ENCODE measurements at places on chromosomes 3 and 15.

DNA sequence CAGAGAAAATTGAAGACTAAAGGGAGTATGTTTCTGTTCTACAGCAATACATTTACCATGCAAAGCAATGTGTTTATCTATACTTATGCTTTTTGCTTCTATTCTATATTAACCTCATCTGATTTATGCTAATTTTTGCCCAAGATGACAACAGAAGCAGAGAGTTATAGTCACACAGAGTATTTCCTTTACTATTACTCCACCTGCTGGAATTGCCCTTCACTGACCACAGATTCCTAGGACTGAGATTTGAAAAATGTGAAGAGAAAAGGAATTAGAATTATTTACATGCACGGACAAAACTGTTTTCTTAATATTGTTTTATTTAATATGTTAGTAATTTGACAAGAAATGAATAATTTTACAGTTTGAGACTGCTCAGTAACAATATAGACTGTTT is 745.6 kb downstream of the VGLL3 start:
- no peak for DNase-seq

DNA sequence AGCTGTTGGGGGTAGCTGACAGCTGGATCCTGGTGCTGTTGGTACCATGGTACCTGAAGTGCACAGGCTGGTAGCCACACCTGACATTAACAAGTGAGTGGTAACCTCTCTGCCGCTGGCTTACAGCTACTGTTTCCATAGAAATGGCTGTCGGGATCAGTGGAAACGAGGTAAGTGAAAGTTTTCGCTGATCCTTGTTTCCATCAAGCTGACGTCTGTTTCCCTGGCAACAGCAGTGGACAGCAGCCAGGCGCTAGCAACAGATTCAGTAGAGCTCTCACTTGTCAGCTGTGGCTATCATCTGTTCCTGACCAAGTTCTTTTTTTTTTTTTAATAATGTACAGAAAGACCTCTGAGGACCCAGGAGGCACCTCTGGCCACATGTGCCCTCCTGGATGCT is 166.2 kb downstream of the CHDH start:
- DNase-seq = no peak

DNA sequence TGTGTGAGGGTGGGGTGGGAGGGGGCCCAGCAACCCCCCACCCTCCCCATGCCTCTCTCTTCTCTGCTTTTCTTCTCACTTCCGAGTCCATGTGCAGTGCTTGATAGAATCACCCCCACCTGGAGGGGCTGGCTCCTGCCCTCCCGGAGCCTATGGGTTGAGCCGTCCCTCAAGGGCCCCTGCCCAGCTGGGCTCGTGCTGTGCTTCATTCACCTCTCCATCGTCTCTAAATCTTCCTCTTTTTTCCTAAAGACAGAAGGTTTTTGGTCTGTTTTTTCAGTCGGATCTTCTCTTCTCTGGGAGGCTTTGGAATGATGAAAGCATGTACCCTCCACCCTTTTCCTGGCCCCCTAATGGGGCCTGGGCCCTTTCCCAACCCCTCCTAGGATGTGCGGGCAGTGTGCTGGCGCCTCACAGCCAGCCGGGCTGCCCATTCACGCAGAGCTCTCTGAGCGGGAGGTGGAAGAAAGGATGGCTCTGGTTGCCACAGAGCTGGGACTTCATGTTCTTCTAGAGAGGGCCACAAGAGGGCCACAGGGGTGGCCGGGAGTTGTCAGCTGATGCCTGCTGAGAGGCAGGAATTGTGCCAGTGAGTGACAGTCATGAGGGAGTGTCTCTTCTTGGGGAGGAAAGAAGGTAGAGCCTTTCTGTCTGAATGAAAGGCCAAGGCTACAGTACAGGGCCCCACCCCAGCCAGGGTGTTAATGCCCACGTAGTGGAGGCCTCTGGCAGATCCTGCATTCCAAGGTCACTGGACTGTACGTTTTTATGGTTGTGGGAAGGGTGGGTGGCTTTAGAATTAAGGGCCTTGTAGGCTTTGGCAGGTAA is 8.1 kb downstream of the FAM131A start:
- no peak for DNase-seq

DNA sequence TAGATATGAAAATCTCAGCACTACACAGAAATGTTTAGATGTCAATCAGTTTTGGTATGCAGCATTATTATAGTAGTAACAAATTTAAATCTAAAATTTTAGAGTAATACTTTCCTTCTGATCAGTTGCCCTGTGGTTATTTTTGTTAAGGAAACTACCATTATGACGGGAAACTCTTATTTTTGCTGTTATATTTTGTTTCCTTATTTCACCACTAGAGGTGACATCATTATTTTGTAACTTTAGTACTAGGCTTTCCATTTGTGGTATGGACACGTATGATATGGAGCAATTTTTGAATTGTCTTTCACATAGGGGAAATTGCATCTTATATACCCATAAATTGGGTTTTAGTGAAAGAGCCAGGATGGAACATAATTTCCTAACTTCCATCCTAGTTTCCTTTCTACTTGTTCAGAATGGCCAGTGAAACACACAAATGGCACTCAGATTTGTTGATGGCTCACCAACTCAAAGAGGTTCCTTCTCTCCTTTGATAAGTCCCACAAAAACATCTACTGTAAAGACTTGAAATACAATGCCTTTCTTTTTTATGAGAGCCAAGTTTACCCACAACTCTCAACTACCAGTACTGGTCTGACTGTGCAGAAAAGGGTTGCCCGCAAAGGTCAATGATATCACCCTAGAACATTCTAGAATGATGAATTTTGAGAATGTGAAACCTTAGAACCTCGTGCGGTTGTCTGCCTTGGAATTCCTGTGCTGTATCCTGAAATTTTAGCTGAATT is 19.4 kb upstream of the PPP4R2 start:
- no peak for DNase-seq

- DNase-seq = no peak
Observed at GRCh38 chr3:71649757-71650156, 66.2 kb upstream of the FOXP1 start.

DNA sequence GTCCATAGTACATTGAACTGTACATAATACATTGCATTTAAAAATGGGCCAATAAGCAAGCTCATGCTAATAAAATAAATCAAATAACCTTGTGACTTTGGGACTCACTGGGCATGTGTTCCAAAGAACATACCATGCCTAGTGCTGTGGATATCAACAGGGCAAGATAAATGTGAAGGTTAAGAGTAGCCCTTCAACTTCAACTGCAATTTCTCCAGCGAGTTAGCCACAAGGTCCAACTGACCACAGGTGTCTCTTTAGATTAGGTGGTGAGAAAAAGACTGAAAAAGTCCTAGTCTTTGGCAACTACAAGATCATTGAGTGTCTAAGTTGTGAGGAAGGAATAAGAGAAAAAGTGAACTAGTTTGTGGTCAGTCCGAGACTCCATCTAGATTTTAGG is 78.3 kb upstream of the ATP11B start:
- DNase-seq = no peak

- no peak for DNase-seq
Observed at GRCh38 chr3:127448671-127449070, 141.9 kb downstream of the TPRA1 start.

GRCh38 chr3:69378112-69378802 is 7.6 kb downstream of the FRMD4B start:
- DNase-seq = no peak

GRCh38 chr3:50268703-50269451 is at the start of gene SEMA3B:
TSS of gene SEMA3B (plus strand) at chr3:50269147. CDS start at chr3:50269241, 94 bp downstream.
- DNase-seq = no peak

DNA sequence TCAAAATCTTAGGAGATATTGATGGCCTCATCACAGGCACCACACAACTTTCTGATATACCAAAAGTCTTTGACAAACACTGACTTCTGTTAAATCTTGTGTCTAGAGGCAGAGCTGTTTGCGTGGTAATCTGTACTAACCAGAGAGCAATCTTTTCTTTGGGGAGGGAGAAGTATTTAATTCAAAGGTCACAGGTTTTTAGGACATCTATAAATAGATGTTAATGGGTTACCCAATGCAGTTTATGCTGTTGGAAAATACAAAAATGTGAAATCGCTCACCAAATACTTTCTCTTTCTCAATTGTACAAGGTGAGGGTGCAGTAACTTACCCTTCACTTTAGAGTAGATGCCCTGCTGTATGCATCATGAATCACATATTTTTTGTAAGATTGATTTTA is 510.5 kb downstream of the NSUN3 start:
- no peak for DNase-seq

GRCh38 chr15:100125401-100126191 is 216.2 kb downstream of the ADAMTS17 start:
- no peak for DNase-seq

- DNase-seq = no peak
Observed at GRCh38 chr3:154496540-154496939, 66.5 kb upstream of the GPR149 start.

DNA sequence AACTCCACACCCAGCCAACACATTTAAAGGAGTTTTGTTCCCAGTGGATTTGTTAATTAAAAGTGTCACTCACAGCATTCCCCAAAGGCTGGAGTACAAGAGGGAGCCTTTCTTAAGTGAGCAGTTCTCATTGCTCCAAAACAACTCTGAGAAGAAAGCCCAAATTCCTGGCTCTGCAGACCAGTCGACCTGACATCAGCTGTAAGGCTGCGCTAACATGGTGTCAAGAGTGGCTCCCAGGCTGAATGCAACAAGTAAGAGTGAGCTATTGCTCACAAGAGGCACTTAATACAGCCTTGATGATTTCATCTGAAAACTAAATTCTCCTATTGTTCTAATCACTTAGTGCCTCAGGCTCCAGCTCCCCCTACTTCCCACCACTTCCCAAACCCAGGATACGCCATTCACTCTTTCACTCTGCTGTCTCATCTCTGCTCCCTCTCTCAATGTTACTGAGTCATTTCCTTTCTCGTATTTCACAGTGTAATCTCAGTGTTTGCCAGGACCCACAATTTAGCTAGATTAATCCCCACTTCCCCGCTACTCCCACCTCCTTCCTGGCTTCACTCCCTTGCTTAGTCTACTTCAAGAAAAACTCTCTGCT is 81.8 kb downstream of the WWTR1 start:
- DNase-seq = no peak

DNA sequence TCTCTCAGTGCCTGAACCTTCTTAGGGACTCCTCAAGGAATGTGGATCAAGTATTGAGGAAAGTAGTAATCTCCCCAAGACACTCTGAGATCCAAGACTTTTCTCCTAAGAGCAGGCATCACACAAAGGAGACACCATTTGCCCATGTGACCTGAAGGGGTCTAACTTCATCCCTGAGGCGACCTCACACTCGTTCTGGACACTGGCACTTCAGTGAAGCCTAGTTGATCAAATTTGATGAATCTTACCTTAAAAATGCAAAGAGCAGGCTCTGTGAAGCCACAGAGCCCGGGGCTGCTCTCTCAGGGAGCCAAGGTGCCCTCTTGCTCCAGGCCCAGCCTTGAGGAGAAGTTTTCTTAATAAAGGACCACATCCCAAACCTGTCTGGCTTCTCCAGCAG is 64.3 kb downstream of the SCN11A start:
- no peak for DNase-seq

DNA sequence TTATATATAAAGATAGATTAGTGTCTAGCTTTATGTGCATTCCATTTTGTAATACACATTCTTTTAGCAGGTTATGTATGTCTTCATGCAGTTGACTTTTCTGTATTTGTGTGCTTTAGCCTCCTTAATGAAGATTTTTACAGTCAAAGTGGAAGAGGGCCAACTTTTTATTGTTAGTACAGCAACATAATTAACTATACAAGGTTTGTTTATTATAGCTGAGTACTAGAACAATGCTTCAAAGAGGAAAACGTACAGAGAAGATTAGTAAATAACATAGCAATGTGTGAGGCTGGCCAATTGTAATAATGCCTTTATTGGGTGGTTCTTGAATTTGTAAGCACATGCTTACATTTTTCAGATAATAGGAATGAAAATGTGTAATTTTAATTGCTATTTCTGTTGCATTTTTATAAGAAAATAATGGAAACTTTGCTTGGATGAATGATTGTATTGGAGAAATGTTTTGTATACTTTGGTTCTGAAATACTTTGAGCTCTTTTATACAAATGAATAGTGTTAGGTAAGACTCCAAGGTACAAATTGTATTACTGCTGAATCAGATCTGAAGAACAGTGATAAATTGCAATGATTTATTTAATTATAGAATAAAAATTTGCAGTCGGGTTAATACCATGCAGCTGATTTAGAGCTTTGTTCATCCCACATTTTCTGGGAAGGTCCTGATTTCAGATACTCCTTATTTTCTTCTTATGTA is 41.4 kb downstream of the UBE2E2 start:
- DNase-seq = no peak

- DNase-seq = no peak
Observed at GRCh38 chr3:49582177-49582576, 27.9 kb downstream of the BSN start.

- no peak for DNase-seq
Observed at GRCh38 chr3:56075089-56075488, 393.2 kb downstream of the ERC2 start.

DNA sequence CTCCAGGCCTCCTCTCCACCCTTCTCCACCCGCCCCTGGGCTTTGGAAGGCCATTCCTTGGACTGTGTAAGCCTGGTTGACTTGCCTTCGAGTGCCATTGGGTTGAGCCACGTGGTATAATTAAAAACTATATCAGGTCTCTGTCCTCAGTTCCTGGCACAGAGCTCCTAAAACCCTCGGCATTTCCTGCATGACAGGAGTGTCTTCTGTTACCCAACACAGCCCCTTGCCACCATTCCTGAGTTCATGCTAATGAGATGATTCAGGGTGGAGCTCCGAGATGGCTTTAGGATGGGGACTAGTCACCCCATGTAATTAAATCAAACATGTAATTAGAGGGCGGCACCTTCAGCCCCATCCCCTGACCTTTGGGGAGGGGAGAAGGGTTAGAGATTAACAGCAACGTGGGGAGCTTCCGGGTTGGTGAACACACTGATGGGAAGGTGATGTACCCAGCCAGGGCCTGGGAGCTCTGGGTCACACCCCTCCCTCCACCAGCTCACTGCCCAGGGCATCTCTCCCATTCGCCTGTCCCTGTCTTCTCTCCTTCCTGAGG is 256.4 kb downstream of the FAM43A start:
- DNase-seq = no peak

DNA sequence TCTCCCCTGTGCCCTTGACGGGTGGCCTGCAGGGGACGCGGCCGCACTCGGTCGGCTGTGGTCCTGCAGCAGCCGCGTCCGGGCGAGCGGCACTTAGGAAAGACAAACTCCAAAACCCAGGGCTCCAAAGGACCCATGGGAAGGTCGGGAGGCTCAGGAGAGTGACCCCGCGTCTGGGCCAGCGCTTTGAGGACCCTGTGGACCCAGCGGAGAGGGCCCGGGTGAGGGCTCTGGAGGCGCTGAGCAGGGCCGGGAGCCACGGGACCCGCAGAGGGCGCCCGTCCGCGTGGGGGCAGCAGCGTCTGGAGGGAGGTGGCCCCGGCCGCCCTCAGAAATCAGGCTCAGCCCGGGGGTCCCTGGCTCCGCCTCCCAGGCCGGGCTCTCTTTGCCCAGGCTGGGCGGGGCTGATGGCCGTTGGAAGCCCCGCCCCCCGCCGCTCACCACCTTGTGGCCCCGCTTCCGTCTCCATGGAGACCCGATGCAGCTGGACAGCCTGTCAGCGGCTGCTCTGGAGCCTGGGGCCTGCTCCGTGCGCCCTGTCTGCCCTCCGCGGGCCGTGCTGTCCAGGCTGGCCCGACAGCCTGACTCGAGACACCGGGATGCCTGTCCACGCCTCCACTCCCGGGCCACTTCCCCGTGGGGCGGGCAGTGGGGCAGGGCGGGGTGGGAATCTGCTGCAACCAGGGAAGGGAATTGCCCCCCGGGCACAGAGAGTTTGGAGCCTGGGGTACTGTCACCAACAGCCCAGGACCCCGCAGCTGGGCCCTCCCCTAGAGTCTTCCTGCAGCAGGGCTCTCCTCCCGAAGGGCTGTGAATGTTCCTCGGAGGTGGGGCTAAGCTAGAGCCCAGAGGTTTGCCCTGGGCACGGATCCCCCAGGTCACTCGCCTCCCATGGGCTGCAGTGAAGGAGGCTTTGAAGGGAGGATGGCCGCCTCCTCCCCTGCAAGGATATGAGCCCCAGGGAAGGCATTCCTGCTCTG is 34.8 kb upstream of the RPL32 start:
- DNase-seq = no peak

All from CD4-positive, alpha-beta T cell (primary cell).